ENCODE measurements at places on chromosomes 7 and 10.

DNA sequence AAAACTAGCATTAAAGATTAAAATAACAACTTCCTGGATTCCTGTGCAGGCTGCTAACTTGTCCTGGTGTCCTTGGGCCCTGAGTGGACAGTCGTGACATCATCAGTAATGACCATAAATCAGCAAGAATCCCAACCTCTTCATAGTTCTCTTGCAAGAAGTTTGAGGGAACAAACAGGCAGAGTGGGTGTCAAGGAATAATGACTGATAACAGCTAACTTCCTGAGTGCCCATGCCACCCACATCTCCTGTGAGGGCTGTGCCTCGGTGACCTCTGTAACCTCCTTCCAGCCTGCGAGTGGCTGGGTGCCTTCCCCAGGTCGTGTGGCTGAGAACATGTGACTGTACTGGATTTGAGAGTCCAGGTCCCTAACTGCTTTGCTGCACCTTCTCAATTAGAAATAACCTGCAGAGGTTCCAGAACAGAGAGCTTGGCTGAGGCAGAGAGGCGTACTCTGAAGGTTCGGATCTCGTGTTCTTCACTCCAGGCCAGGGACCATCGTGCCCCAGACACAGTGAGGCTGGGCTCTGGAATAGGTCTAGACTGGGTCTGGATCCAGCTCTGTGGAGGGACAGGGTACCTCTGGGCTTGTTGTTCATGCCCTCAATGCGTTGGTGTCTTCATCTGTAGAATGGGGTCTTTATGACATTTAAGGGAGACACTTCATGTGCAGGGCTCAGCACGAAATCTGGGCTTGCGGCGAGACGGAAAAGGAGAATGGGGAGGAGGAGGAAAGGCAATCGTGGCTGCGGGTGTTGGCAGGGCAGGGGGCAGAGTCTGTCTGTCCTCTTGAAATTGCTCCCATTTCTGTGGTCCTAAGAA, 313.1 kb upstream of the ZNF32 start:
- no peak for DNase-seq

- no peak for DNase-seq
Observed at GRCh38 chr10:98469001-98469931, 22.5 kb upstream of the HPS1 start.

- no peak for DNase-seq
Observed at GRCh38 chr7:68977385-68978055, 620.8 kb upstream of the AUTS2 start.

DNA sequence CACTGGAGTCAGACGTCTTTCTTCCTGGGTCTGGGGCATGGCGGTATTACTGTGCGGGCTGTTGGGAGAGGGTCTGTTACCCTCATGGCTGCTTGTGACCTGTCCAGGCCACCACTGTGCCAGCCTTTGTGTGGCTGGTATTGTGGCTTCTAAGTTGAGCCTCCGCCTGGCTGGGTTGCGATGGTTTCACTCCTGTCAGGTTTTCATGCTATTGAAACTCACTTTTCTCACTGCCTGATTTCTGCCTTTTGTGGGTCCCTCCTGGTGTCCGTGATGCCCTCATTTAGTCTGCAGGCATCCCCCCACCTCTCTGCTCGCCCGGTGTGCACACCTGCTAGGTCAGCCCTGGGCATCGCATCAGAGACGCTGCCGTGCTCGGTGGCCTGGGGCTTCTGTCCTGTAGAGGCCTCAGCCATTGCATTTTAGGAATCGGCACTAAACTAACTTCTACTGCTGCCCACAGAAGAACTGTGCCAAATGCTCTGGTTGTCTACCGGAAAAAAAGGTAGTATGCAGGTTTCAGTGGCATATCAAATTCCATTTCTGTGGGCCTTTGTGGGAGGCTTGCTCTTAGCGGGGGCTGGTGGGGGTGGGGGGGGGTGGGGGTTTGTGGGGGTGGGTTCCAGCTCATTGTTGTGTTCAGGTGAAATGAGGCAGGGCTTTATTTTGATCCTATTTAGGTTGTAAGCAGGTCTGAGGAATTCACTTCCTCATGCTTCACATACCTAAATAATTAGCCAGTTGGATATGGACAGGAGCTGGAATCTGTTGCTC, 64.3 kb downstream of the MGMT start:
- DNase-seq: no peak

GRCh38 chr10:112880633-112881530, 69.2 kb upstream of the TCF7L2 start:
- DNase-seq: no peak

GRCh38 chr7:98194672-98195457, 16.4 kb upstream of the BHLHA15 start:
- DNase-seq: no peak

DNA sequence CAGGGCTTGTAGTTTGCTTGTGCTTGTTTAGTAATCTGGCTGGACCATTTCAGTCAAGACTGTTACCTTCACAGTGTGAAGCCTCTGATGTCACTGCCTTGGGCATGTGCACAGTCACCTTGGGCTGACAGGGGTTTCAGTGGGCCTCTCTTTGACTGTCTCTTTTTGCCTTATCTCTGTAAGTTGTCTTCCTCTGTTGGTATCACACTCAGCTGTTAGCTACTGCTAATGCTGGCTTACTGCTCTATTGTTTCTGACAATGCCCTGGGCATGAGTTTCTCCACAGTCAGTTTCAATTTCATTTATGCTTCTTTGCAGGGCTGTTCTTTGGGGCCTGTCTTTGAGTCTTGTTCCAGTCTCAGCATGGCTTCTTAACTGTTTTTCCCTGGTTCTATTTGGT, 201.9 kb upstream of the SHH start:
- DNase-seq: no peak

DNA sequence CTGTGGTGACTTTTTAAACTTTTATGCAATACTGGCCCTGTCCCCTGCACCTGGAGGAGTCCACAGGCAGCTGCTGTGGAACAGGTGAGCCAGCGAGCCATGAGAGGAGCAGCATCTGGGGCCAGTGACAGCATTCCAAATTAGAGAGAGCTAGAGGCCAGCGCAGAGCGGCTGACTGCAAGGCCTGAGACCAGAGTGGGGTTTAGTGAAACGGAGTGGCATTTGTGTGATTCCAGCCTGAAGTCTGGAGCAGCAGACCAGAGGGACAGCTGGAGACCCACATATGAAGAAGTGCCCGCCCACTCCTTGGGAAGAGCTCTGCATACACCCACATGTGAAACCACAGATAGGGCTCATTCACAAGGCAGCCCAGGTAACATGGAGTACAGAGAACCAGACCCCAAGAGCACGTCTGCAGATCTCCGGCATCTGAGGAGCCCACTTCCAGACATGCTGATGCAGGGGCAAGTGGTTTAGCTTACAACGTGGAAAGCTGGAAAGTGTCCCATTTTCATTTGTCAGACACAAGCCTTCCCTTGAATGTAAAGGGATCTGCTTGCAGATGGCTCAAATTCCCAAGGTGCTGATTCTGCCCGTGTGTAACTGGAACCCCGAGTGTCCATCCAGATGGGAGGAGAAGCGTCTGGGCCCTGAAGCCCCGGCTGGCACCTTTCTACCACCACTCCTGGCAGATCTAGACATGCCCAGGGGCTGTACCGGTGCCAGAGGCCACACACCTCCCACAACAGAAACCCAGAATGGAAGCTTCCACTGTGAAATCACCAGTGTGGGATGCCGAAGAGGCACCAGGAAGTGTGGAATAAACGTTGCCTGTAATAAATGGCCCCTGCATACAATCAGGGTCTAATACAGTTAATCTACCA, 256.0 kb upstream of the TCERG1L start:
- no peak for DNase-seq

GRCh38 chr10:124450012-124450782, at the start of gene NKX1-2:
NKX1-2 (minus strand) TSS chr10:124450035; CDS start chr10:124449943, 92 bp downstream.
- no peak for DNase-seq

DNA sequence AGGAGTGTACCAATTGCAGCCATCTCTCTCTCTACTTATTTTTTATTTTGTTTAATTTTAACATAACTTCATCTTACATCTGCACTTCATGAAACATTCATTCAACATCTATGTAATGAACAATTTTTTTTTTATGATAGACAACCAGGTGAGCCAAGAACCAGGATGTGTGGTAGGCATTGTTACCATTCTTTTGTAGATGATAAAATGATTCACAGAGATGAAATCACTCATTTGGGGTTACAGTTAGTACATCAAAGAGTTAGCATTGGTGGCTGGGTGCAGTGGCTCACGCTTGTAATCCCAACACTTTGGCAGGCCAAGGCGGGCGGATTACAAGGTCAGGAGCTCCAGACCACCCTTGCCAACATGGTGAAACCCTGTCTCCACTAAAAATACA, 127.8 kb downstream of the HDAC9 start:
- no peak for DNase-seq

DNA sequence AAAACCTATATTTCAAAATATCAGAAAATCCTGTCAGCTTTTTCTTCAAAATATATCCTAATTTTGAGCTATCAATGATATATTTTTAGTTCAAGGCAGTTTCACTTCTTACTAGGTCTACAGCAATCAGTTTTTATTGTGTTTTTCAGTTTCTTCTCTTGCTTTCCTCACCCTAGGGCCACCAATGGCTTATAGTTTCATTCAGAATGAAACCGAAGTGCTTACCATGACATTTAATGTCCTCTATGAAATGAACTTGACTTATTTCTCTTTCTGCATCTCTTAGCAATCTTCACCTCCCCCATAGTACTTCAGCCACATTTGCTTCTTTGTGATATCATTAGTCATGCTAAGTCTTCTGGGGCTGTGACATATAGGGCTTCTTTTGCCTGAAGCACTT, 100.3 kb downstream of the ARL5B start:
- no peak for DNase-seq

- no peak for DNase-seq
Observed at GRCh38 chr10:1191752-1192151, 135.6 kb downstream of the WDR37 start.

DNA sequence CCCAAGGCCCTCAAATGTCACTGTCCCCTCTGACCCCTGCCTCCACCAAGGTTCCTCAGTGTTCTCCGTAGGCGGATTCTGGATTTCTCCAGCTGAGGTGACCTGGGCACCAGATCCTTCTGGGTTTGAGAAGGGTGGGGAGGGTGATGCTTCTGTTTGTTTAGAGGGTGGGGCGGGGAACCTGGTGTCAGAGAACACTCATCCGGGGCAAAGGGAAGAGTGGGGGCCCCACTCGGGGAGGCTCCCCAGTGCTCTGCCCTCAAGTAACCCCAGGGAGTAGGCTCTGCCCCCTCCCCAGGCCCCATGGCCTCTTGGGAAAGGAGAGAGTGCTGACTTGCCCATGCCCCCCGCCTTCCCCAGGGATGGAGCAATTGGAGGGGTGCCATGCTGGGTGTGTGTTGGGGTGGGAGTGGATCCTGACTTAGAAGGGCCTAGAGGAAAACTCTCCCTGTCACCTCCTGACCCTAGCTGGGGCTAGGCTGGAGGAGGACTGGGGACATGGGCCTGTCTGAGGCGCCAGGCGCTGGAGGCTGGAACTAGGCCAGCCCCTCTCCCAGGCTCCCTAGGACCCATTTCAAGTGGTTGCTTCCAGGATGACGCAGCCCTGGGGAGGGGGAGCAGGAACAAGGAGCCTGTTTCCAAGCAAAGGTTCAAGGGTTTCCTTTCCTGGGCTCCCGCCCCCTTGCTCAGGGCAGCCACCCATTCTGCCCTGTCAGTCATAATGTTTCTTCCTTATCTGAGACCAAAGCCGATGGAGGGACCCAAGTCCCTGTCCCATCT, 27.9 kb downstream of the KAZALD1 start:
- DNase-seq: no peak

DNA sequence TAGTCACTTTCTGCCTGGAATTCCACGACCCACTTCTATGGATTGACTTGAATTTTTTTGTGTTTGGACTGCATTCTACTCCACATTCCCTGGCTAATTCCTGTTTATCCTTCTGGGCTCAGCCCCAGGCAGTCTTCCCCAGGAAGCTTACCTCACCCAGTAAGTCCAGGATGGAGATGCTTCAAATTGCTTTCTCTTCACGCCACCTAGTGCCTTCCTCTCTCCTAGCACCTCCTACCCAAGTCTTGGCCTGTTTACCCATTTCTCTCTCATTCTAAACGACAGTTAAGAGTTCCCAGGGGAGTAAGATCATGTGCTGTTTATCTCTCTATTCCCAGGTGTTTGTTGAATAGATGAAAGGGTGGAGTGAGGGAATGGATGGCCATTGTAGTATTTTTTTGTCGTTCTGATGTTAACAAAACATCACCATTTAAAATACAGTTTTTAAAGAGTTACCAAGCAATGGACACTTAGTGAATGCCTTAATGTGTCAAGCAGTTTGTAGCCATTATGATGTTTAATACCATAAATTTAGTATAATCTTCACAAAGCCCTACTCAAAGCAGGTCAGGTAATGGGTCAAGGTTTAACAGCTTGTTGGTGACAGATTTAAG, 45.5 kb upstream of the TARP start:
- peak; percentile 34 for DNase-seq

GRCh38 chr10:17918187-17918903, 33.4 kb upstream of the SLC39A12 start:
- no peak for DNase-seq

- DNase-seq: peak; percentile 80
Observed at GRCh38 chr10:511101-511848, 178.2 kb downstream of the DIP2C start.

GRCh38 chr10:127740596-127740995, 3.6 kb downstream of the FOXI2 start:
- no peak for DNase-seq

DNA sequence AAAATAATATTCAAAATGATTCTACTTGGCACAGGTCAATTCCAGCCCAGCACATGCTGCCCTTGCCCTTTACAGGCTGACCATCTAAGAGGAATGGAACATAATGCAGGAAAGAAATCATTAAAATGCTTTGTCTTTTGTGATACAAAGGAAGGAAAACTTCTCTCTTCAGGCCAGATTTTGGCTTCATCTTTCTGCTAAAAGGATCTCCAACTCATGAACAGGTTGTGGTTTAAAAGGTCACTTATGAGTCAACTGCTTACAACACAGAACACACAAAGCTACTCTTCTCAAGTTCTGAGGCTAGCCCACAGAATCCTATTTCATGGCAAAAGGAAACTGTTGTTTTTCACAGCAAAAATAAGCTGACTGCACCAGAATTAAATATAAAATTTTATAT, 197.1 kb downstream of the DOCK4 start:
- no peak for DNase-seq

DNA sequence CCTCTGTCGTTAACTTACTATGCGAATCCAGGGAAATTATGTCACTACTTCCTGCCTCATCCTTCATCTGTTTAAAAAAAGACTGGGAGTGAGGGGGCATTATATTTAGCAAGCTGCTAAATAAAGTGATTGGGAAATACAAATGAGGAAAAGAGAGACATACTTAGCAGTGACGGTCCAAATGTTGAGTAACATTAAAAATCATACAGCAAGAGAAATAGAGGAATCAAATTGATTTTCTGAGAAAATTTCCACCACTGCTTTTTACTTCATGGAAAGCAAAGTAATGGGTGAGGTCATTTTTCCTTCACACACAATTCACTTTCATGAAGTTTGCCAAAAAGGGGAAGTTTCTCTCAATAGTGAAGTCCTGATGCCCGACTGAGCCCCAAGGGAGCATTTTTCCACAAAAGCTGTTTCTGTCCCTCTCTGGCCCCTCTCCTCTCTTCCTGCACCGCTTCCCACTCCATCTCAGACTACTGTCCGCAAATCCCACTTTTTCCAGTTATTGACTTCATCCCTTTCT, 61.9 kb upstream of the ADO start:
- DNase-seq: no peak

Data from GM12892 (cell line).